ENCODE measurements at places on chromosomes 2 and 18.

DNA sequence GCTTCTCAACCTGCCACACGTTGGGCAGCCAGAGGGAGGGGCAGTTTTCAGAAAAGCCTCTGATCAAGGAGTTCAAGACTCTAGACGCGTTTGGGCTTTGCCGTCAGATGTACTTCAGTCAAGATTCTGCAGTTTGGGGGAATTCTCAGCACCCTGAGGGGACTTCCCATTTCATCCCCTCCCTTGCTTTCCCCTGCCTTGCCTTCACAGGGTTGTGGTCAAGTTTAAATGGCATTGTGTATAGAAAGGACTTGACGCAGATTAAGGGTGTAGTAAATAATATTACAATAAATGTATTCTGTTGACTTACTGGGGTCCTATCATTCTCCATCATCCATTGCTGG is 198.3 kb upstream of the NABP1 start:
- H3K36me3 ChIP-seq, result no peaks in the 10 kb centered on the region
- no peak overlapping the region for H3K27ac ChIP-seq
- H3K4me3 ChIP-seq, result no peak overlapping the region
- peaks cover 33% of the 10 kb centered on the region for H3K27me3 ChIP-seq

GRCh38 chr2:174145827-174146226 is 102.5 kb downstream of the OLA1 start:
- H3K36me3 ChIP-seq, result peaks cover 1% of the 10 kb centered on the region
- H3K4me1 ChIP-seq, result peaks cover 12% of the 10 kb centered on the region
- no peak overlapping the region for H3K4me3 ChIP-seq
- no peak for DNase-seq
- H3K27ac ChIP-seq, result no peak overlapping the region

GRCh38 chr2:138474100-138474825 is 27.3 kb upstream of the SPOPL start:
- no peaks in the 10 kb centered on the region for H3K4me1 ChIP-seq
- no peak overlapping the region for H3K27ac ChIP-seq
- no peak for DNase-seq
- no peaks in the 10 kb centered on the region for H3K36me3 ChIP-seq

DNA sequence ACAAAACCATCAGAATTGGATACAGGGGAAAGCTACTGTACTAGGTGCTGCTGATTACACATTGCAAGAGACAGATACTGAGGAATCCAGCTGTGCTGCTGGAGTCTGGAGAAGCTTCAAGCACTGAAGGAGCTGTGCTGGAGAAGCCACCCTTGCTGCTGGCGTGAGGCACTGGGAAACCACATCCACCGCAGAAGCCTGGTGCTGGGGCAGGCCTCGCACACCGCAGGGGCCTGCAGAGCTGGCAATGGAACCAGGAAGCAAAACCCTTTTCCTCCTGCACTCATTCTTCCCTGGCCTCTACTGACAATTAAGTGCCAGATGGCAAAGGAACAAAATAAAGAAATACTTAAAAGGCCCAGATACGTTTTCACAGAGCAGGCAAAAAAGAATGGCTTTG is 94.4 kb upstream of the MSH6 start:
- H3K36me3 ChIP-seq, result no peaks in the 10 kb centered on the region
- DNase-seq, result no peak
- H3K27ac ChIP-seq, result no peak overlapping the region
- peaks cover under 1% of the 10 kb centered on the region for H3K27me3 ChIP-seq
- no peak overlapping the region for H3K4me3 ChIP-seq
- H3K4me1 ChIP-seq, result peaks cover 5% of the 10 kb centered on the region

GRCh38 chr2:33441235-33441810 is 35.1 kb upstream of the RASGRP3 start:
- no peak overlapping the region for H3K27ac ChIP-seq
- H3K36me3 ChIP-seq, result no peaks in the 10 kb centered on the region
- H3K4me1 ChIP-seq, result no peaks in the 10 kb centered on the region
- peaks cover 21% of the 10 kb centered on the region for H3K27me3 ChIP-seq
- DNase-seq, result no peak

- H3K27ac ChIP-seq, result no peak overlapping the region
- no peaks in the 10 kb centered on the region for H3K4me1 ChIP-seq
- H3K36me3 ChIP-seq, result peaks cover 3% of the 10 kb centered on the region
- DNase-seq, result no peak
- H3K4me3 ChIP-seq, result no peak overlapping the region
These were observed 1221.7 kb upstream of the ZEB2 start for GRCh38 chr2:145741636-145742035.

DNA sequence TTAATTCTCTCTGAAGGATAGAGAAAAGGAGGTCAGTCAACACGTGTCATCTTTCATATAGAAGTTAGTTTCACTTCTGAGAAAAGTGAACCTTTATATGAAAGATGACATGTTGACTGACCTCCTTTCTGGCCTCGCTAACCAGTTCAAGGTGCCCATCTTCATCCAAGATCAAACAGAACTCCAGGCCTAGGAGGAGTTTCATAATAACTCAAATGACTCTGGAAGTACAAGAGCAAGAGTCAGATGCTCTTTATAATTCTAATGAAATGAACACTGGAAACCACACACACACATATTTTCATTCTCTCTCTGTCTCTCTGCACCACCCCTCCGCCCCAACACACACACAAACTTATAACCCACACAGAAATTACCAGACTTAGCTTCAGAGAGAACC is 16.3 kb downstream of the ANKRD44 start:
- H3K27me3 ChIP-seq, result no peaks in the 10 kb centered on the region
- DNase-seq, result no peak
- H3K36me3 ChIP-seq, result peaks cover 29% of the 10 kb centered on the region
- H3K4me3 ChIP-seq, result peak overlapping the region; percentile 78
- H3K4me1 ChIP-seq, result peaks cover 90% of the 10 kb centered on the region
- peak overlapping the region; percentile 93 for H3K27ac ChIP-seq

GRCh38 chr18:76455003-76455676 is 39.9 kb downstream of the ZNF516 start:
- no peak overlapping the region for H3K4me3 ChIP-seq
- no peaks in the 10 kb centered on the region for H3K36me3 ChIP-seq
- H3K27me3 ChIP-seq, result peaks cover 46% of the 10 kb centered on the region
- H3K4me1 ChIP-seq, result peaks cover 7% of the 10 kb centered on the region
- no peak overlapping the region for H3K27ac ChIP-seq
- no peak for DNase-seq

- H3K4me3 ChIP-seq, result no peak overlapping the region
- no peak for DNase-seq
- H3K36me3 ChIP-seq, result no peaks in the 10 kb centered on the region
- peaks cover 30% of the 10 kb centered on the region for H3K4me1 ChIP-seq
- no peak overlapping the region for H3K27ac ChIP-seq
These were observed 150.6 kb downstream of the EXOC6B start for GRCh38 chr2:72674982-72675915.
